IPS DF 6.9 (cell line): ENCODE measurements at places on chromosomes 4 and X.

GRCh38 chr4:43251841-43252240 is 359.3 kb downstream of the GRXCR1 start:
- no peak for DNase-seq

DNA sequence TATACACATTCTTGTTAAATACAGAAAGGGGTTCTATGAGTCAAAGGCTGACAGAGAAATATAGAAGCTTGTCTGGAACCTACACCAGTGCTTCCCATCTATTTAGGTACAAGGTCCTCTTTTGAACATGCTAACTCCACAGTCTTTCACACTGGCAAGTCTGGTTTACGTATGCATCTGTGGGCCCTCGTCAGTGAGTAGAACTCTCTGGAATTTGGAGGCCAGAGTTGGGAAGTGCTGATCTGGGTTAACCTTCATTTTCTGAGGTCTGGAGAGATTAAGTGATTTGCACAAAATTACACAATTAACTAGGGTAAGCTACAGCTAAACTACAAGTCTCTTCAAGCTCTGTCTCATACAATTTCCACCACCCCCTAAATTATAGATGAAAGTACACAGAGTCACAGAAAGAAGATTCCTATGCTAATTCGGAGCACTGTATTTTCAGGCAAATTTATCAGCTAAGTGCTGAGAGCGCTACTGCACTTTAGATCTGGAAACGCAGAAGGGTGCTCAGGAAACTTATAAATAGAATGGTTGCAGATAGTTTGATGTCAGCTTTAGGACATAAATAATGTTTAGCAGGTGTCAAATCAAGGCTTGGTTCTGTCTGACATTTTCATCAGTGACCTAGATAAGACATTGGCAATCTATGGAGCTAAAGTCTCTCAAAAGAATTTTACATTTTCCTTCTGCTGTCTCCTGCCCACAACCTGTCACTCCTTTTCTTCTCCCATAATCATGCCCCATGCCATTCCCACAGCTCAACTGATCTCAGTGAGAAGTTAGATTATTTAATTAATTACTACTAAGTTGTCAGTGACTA is 43.0 kb upstream of the PDLIM5 start:
- DNase-seq = no peak

GRCh38 chrX:53080628-53081580 is 1.3 kb upstream of the TSPYL2 start:
- DNase-seq = no peak

GRCh38 chr4:86247906-86248305 is 111.9 kb downstream of the MAPK10 start:
- DNase-seq = no peak

- DNase-seq = no peak
These were observed 45.7 kb downstream of the ING2 start for GRCh38 chr4:183550345-183551093.
